Pericardium fibroblast (primary cell): ENCODE measurements at places on chromosomes 3 and 15. TPM values are rescaled to one million over a fixed set of nuclear protein-coding genes. Genes with fewer than 3 reads are reported as not detected.

The SLC24A5 gene
- not detected in 2 replicates for total RNA-seq

The GATA2 gene
- total RNA-seq = 1.5 and 4.4 TPM in 2 replicates

The MUC4 gene
- not detected in 2 replicates for total RNA-seq

The HES1 gene
- 4.3 and 17.6 TPM in 2 replicates for total RNA-seq

The SCN10A gene
- not detected in 2 replicates for total RNA-seq

The AGTR1 gene
- total RNA-seq = 4.3 and 15.6 TPM in 2 replicates

The STRA6 gene
- 2.0 and 3.5 TPM in 2 replicates for total RNA-seq

The RTF1 gene
- total RNA-seq = 12.9 and 28.1 TPM in 2 replicates

The WDR93 gene
- not detected in 2 replicates for total RNA-seq

The C3orf70 gene
- total RNA-seq = 0.34 and 4.3 TPM in 2 replicates

The NRG4 gene
- under 0.01 TPM in 1 of 2 replicates, not detected in the other for total RNA-seq

The HTR3E gene
- not detected in 2 replicates for total RNA-seq

The MYLK gene
- total RNA-seq = 7.3 and 12.8 TPM in 2 replicates

The MELTF gene
- 52.1 and 87.5 TPM in 2 replicates for total RNA-seq

The C2CD4B gene
- 0.12 and 0.77 TPM in 2 replicates for total RNA-seq

The SPINK8 gene
- total RNA-seq = not detected in 2 replicates

The PLSCR2 gene
- not detected in 2 replicates for total RNA-seq

The ATG7 gene
- 16.9 and 19.1 TPM in 2 replicates for total RNA-seq

The C3orf49 gene
- total RNA-seq = not detected in 2 replicates

The CCDC54 gene
- total RNA-seq = not detected in 2 replicates
